Activated CD4-positive, CD25-positive, alpha-beta regulatory T cell treated with anti-CD3 and anti-CD28 coated beads, Interleukin-2, amount 50 U/mL, for 72 hours (primary cell): ENCODE measurements at places on chromosomes 5 and 9.

DNA sequence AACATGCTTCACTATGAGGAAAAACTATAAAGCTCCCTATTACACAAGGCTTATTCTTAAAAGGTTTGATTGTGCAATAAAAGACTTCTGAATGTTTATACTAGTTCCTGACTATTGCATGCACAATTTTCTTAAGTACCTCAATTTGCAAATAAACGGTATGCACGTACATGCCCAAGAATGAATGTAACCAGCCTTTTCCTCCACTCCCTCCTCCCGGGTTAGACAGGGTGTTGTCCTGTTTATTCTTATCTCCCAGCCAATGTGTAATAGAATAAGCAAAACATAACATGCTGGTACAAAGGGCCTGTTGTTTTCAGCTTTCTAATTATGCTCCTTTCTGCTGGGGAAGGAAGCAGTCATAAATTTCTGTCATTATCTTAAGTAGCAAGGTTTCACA, 79.1 kb downstream of the AOPEP start:
- no peak for DNase-seq

DNA sequence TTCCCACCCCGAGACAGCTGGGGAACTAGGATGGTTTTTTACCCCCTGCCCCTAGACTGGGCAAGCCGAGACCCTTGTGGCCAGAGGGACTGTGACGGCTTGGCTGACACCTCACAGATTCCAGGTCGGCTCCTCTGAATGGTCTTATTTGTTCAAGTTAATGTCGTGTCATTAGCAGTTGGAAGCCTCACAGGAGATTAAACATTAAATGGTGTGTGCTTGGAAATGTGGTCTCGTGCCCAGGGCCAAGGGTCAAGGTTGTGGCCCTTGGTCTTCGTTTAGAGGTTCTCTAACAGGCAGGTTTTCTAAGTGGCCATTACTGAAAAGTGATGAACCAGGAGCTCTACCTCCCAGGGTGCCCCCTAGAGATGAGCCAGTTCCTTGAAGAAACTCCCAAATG, 61.2 kb upstream of the RXRA start:
- no peak for DNase-seq

- no peak for DNase-seq
These were observed 324.1 kb upstream of the GRAMD2B start for GRCh38 chr5:126099077-126099476.

DNA sequence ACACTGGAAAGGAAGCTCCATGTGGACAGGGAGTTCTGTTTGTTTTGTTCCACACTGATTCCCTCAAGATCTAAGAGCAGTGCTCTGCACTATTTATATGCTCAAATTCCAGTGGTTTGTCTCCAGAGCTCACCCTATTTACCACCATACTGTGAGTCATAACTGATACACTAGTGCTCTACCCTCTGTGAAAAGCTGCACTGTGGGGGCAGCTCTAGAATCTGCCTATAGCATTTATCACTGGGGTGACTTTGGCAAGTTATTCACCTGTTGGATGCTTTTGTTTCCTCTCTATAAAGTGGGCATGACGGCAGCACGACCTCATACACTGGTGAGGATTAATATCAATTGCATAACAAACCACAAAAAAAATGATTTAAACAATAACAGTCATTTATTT, 307.8 kb downstream of the NR2F1-AS1 start:
- no peak for DNase-seq

DNA sequence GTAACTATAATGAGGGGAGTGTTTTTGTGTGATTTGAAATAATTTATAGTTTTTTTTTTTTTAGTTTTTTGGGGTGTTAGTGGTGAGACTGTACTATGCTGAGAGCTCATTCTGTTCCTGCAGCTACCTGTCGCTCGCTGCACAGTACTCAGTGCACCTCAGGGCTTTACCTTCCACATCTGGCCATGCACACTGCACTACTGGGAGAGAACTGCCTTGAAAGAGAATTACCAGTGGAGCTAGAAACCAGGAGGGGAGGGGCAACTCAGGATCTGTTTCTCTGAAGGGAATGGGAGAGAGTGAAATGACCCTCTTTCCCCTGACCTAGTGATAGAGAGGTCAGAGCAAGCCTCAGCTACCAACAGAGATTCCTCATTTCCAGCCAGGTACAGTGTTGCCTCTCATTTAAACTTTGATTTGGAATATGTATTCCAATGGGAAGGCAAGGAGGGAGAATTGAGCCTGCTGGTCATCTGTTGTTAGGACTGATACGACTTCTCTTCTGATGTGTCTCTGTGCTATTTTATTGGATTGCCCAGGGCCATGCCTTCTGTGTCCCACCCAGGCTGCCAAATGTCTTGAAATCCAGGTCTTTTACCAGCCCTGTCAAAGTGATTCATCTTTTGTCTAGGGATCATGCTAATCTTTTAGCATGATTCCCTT, 8.9 kb downstream of the ATG10 start:
- no peak for DNase-seq

GRCh38 chr5:82367930-82368329, 89.8 kb upstream of the RPS23 start:
- no peak for DNase-seq

GRCh38 chr5:102211165-102211564, 84.9 kb downstream of the SLCO4C1 start:
- no peak for DNase-seq

- DNase-seq = no peak
These were observed 19.2 kb upstream of the FGFR4 start for GRCh38 chr5:177067503-177067902.

GRCh38 chr5:34038838-34039237, 4.2 kb downstream of the C1QTNF3 start:
- DNase-seq = no peak

DNA sequence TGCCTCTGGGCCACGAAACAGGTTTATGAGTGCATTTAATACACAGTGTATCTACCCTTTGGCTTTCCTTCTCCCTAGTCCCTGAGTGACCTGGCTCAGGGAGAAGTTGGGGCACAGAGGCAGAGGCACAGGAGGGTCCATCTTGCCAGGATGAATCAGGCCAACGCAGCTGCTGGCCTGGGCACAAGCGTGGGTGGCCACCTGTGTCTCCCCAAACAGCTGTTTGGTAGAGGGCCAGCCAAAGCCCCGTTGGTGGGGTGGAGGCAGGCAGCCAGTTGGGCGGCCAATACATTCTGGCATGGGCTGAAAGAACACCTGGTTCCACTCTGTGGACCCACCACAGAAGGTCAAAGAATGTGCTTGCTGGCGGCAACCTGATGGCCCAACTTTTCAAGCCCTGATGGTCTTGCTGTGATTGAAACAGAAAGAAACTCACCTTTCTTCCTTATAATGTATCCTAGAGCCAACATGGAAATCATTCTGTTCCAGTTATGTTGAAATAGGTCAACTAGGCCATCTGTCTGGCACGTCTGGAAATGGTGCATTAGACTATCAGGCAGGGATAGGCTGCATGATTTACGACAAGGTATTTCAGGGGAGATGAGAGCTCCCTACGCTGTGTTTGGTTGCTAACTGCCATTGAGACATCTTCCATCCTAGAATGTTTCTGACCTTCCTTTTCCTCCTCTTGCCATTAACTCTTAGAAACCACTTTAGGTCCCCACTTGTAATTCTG, 337.4 kb downstream of the ADAMTS6 start:
- DNase-seq = no peak

- DNase-seq = no peak
These were observed 131.0 kb upstream of the SPRY4 start for GRCh38 chr5:142455856-142456255.

DNA sequence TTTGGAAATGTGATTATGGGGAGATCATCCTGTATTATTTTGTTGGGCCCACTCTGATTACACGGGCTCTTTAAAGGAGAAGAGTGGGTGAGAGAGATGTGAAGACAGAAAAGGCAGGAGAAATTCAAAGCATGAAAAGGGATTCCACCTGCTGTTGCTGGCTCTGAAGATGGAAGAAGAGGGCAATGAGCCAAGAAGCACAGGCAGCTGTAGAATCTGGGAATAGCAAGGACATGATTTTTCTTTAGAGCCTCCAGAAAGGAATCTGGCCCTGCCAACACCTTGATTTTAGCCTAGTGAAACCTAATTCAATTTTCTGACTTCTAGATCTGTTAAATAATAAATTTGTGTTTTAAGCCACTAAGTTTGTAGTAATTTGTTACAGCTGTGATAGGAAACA, 11.3 kb downstream of the C9 start:
- no peak for DNase-seq

- DNase-seq = no peak
These were observed 1.7 kb upstream of the LTC4S start for GRCh38 chr5:179791881-179792611.

DNA sequence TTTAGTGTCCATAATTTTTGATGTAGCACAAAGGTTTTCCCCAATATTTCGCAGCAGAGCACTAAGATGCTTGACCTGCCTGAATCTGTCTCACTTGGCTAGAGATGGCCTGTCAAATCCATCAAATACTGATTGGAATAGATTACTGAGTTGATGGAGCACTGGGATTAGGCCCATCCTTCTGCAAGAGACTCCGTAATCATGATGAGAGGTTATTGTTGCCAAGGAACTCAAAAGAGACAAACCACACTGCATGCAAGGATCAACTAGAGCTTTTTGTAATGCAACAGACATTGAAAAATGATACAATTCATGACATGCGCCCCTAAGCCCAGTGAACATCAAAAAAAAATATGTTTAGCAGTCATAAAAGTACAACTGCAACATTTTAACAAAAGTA, 585.3 kb upstream of the GRAMD2B start:
- DNase-seq = no peak

- no peak for DNase-seq
These were observed 2.1 kb upstream of the PRDM12 start for GRCh38 chr9:130662099-130662969.

GRCh38 chr9:21872696-21873095, 70.3 kb downstream of the MTAP start:
- no peak for DNase-seq

- peak; percentile 11 for DNase-seq
These were observed 9.0 kb upstream of the LCN1 start for GRCh38 chr9:135512241-135512603.

- no peak for DNase-seq
These were observed 1307.2 kb downstream of the EFNA5 start for GRCh38 chr5:106363578-106363977.

GRCh38 chr5:51404255-51404654, 21.0 kb downstream of the ISL1 start:
- DNase-seq = no peak

DNA sequence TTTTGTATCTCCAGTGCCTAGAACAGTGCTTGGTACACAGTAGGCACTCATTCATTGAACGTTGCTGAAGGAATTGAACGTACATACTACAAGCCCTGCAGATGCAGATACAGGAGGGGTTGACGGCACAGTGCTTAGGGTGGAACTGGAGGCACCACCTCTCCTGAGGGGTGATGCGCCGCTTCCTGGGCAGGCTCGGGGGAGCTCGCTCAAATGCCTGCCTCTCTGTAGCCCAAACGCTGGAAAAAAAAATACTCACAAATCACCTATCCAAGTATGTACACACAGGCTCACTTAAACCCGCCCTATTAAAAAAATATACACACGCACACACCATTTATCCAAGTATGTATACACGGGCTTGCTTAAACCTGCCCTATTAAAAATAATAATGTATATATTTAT, 536 bp upstream of the COMMD10 start:
- DNase-seq = no peak

GRCh38 chr5:147753765-147754164, 28.8 kb downstream of the JAKMIP2 start:
- no peak for DNase-seq

DNA sequence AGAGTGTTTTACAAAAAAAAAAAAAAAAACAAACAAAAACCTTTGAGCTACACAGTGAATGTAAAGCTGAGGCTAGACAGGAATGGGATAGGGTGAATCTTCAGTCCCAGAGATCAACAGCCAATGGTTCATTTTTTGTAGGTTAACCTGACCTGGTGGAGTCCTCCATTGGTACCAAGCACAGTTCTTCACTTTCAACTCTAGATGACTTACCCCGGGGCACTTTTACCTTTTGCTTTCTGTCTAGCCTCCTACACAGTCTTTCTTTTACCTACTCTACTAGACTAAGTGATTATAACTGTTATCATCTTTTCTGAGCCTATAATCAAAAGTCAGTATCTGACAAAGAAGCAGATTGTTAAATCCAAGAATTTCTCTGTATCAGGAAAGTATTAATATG, 50.9 kb downstream of the ANXA2R start:
- DNase-seq = no peak

DNA sequence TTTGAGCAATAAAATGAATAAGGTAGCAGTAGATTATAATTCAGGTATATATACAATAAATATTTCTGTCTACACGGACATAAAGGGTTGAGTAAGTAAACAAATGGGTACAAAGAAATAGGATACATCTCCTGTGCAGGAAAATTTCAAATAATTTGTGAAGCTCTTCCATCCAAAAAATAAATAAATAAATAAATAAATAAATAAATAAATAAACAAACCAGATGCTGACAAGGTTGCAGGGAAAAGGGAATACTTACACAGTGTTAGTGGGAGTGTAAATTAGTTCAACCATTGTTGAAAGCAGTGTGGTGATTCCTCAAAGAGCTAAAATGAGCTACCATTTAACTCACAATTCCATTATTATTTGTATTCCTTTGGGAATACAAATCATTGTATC, 227.3 kb upstream of the CDH18 start:
- no peak for DNase-seq

GRCh38 chr9:135275571-135276289, 188.3 kb downstream of the OLFM1 start:
- no peak for DNase-seq

DNA sequence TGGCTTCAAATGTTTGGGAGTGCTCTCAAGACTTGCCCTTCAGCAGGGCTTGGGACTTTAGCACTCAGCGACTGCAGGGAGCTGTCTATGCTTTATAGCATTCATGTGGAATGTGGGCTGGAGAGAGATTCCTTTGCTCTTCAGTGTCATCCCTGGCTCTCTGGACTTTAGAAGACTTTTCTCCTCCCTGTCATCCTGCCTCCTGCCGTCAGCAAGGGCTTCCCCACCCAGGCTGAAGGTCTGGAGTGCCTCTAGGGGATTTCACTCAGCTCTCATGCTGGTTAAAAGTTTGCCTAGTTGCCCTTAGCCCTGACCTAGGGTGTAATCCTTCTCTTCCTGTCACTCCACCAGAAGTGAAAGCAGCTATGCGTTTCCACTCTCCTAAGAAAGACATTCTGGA, 210.9 kb downstream of the FRMD3 start:
- no peak for DNase-seq

DNA sequence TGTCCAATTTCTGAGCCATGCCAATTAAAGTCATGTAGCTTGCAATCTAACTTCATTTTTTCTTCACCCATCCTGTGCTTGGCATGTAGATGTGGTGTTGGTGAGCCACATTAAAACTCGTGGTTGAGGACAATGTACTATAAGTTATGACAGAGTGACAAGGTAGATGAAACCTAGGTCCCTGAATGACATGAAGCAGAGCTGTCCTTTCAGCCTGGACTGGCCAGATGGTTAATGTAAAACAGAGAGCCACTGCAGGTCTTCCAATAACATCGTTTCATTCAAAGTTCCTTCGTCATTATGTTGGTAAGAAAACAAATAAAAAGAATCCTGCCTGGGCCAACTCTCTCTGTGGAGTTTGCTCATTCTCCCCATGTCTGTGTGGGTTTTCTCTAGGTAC, 856.5 kb upstream of the SEMA6A start:
- DNase-seq = no peak
